ENCODE measurements at places on chromosomes 6 and 20.

DNA sequence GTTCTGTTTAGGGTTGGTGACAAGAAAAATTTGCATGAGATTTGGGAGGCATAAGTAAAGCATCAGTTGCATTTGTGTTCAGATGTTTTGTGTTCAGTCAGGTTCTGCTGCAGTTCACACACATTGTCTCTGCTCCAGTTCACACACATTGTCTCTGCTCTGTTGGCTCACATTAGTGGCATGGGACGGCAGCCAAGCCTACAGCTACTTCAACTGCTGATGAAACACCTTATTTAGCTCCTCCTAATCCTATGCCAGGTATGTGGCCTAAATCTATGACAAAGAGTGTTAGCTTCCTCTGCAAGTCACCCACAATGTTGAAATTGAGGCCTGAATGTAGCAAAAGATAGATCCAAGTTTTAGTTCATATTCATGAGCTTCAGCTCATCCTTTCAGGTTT, 278.1 kb upstream of the SYNCRIP start:
- DNase-seq, result no peak

- no peak for DNase-seq
These were observed 31.4 kb downstream of the HDDC2 start for GRCh38 chr6:125270380-125270779.

- DNase-seq, result no peak
These were observed 112.1 kb upstream of the IYD start for GRCh38 chr6:150256618-150257272.

DNA sequence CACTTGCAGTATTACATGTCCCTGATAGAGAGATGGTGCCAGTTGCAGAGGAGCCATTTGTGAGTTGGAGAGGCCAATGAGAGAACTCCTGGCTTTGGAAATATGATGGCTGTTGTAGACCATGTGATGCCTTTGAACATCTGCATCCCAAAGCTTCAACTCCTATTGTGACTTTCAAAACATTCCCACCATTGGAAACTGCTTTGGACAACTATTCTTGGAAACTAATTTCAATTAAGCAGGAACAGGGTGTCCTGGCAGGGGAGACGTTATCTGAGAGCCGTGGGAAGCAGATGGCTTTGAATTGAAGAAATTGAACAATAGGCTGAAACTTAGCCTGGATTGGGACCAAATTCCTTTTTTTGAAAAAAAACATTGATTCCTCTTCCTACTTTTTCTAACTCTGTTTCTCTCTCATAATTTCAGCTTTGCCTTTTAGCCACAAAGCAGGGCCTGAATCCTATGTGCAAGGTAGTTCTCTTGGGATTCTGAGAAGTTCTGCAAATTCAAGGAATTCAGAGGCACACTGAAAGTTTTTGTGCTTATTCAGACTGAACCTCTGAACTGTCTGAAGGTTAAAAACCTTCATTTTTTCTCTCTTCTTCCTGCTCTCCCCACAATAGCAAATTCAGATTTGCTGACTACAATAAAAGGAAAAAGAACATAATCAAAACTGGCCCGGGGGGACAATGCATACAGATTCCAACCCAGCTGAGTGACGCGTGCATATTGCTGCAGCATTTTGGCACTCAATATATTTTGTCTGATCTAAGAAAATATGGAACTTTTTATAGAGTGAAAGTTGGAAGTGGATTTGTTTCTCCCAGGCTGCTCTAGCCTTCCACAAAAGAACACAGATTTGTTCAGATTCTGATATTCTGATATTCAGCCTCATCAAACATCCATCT, 720.4 kb upstream of the CHD6 start:
- DNase-seq, result no peak

DNA sequence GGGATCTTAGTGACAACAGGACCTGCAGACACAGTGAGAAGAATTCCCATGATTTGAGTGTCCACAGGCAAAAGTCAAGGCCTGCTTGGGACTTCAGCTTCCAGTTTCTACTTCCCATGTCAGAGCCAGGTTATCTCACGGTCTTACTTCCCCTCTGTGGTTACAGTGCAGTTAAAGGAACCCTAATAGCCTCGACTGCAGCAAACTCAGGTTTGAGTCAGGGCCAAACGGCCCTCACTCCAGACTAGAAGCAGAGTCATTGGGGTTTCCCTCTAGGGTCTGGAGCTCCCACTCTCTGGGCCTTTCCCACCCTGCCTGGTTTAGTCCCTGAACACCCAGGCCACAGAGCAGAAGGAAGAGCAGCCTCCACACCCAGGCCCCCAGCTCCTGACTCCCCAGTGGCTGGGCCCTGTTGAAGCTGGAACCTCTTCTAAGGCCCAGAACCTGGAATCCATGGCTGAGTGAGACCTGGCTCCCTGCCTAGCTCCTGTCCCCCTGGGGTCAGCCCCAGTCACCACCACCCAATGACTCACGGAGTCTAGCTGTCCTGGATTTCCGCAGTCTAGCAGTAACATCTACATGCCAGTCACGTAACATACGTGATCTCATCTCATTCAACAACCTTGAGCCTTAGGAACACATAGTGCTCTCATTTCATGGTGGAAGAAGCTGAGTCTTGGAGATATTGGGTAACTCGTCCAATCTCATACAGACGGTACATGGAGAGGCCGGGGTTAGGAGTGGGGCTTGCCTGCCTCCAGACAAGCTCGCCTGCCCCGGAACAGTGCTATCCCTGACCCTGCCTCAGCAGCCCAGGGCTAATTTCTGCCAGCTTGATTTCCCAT, 9.2 kb upstream of the GHRH start:
- DNase-seq, result no peak

GRCh38 chr6:141351721-141352120, 781.0 kb upstream of the GJE1 start:
- DNase-seq, result no peak

All from cardiac muscle cell (in vitro differentiated cells and primary cell).